Right ventricle myocardium superior (tissue), 1 donor: ENCODE measurements at places on chromosomes 5 and 9.

DNA sequence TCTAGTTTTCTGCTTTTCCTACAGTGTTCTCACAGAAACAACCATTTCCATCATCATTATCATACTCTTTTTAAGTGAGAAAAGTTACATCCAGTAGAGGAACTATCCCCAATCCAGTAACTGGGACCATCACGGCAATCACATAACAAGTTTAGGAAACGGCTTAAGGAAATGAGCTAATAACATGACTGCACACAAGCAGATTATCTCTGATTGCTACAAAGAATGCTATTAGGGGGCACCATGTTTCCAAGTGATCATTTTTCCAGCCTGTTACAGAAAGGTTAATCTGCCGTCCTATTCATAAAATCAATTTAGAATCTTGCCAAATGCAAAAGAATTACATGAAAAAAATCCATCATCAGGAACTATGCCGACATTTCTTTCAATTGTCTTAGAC lies 94.6 kb downstream of the EFNA5 start:
- no peak for DNase-seq

- no peak for DNase-seq
Observed at GRCh38 chr5:56270058-56270457, 36.9 kb upstream of the ANKRD55 start.

DNA sequence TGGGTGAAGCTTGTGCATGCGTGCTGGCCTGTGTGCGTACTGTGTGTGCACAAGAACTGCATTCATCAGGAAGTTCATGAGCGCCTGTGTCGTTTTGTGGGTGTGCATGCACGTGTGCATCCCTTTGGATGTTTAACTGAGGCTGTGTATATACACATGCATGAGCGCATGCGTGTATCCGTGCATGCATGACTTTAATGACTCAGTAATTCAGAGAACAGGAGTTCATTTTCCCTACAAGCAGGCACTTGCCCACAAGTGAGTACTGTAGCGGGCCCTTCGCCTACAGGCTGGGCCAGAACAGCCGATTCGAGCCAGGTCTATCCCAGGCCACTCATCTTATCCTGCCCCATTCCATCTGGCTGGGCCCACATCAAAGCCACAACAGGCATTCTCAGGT lies 29.8 kb downstream of the CORO2A start:
- DNase-seq: no peak

DNA sequence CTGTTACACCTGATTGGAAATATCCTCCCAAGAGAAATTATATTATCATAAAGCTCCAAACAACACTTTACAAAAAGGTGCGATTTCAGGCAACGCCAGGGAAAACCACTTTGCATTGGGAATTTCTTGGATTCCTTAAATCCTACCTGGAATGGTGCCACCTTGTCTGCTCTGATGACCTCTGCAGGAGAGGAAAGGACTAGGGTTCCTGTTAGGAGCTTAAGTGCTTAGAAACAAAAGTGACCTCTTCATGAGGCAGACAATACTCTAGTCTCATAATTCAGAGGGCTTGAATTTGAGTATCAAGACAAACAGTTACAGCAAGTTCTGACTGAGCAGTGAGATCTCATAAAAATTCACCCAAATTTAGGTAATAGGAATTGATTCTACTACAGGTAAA lies 33.9 kb upstream of the GLIS3 start:
- no peak for DNase-seq

- DNase-seq: no peak
Observed at GRCh38 chr9:128619127-128619526, 37.5 kb downstream of the DYNC2I2 start.

DNA sequence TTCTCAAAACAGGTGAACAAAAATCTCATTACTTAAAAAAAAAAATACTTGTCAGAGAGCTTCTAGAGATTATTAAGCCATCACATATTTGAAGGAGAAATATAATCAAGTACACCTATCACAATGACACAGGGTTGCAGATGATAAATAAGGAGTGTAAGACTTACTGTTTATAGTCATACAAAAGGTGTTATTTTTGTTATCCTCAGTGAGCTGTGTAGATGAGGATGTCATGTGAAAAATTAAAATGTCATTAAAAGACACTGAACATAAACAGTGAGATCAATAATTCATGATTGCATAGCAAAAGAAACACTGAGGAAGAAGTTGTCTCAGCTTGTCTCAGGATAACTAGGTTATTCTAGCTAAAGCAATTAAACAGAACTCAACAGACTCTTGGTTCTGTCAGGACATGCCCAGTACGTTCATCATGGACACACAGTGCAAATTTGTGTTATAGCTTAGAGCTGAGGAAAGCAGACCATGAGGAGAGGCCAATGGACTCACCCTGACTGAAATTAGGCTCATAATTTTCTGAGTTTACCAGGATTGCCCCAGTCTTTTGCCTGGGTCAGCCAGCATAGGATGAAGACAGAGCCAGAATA lies 1162.6 kb upstream of the C9orf72 start:
- no peak for DNase-seq

DNA sequence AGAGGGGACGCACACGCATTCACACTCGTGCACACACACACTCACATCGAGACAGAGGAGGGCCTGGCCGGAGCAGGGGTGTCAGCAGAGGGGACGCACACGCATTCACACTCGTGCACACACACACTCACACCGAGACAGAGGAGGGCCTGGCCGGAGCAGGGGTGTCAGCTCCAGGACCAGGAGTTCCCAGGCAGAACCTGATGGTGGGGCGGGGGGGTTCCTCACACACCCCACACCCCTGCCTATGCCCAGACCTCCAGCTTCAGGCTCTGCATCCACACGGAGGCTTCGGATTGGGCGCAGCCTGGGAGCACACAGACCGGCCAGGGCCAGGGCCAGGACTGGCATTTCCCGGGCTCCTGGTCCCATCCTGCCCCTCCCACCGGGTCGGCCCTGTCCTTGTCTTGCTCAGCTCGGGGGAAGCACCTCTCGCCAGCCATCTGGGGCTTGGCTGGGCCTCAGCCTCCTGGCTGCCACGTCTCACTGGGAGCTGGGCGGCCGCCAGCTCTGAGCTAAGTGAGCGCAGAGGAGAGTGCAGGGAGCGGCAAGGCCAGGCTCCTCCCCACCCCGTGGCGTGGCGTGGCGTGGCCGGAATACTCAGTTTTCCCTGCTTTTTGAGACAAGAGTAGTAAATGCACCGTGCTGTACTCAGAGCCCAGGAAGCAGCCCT lies 31.3 kb downstream of the ADAMTS2 start:
- peak; percentile 93 for DNase-seq

DNA sequence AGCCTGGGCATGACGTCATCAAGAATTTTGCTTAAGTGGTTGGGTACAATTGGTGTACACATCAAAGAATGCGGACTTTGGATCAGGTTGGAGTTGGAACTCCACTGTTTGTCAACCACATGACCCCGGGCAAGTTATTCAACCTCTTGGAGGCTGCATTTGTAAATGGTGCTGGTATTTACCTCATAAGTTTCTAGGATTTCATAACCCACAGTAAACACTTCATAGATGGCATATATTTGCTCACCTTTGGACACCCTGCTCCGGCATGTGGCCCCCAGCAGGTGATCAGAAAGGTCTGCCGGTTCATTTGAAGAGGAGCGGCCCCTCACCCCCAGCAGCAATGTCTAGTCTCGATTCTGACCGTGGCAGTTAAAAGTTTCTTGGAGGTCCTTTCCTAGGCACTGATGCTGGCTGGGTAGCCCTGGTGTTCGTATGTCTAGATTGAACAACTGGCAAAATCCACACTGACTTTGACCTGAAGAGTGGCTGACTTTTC lies 60.6 kb downstream of the IL6ST start:
- DNase-seq: no peak

DNA sequence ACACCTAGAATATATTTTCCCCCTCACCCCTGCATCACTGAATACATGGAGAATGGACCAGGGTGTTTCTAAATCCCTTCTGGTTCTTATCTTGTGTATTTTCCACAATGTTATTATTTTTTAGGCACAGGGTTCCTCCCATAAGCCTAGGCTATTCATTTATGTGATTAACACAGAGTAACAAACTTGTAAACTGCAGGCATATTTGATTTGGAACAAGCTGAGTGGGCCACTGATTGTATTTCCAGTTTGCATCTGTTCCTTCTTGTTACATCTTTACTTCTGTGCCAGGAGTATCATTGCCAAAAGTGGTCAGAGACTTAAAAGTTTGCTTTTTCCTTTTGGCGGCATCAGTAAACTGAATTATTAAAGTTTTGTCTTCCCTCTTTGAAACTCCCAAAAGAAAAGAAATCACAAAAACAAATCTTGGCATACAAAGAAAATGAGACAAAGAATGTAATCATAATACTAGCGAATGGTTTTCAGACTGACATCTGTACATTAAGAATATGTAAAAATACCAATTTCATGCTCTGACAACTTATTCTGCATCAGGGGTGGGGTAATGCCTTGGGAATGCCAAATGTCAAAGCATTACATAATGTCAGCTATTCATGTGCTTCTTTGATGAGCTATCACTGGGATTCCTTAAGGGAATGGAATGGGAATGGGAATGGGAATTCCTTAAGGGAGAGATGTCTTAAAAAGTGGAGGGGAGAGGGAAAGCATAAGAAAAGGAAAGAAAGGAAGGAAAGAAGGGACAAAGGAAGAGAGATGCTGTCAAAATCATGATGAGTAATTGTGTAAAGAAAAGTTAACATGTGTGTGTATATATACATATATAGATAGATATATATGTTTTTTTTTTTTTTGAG lies 22.2 kb upstream of the PAX5 start:
- DNase-seq: no peak

DNA sequence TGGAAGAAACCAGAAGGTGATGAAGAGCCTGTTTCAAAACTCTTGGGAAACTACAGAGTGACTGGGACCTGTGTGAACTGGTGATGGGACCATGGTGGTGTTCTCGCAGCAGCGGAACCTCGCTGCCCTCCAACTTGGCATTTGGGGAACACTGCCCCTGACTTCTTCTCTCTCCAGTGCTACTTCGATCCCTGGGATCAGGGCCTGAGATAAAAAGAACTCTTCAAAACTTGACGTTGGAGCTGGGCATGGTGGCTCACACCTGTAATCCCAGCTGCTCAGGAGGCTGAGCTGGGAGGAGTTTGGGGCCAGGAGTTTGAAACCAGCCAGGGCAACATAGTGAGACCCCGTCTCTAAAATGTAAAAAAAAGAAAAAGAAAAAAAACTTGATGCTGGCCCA lies 18.1 kb downstream of the PITX1 start:
- DNase-seq: peak; percentile 8

- no peak for DNase-seq
Observed at GRCh38 chr9:108099854-108100253, 610.3 kb upstream of the KLF4 start.

- no peak for DNase-seq
Observed at GRCh38 chr5:175037820-175038219, 313.4 kb downstream of the MSX2 start.

DNA sequence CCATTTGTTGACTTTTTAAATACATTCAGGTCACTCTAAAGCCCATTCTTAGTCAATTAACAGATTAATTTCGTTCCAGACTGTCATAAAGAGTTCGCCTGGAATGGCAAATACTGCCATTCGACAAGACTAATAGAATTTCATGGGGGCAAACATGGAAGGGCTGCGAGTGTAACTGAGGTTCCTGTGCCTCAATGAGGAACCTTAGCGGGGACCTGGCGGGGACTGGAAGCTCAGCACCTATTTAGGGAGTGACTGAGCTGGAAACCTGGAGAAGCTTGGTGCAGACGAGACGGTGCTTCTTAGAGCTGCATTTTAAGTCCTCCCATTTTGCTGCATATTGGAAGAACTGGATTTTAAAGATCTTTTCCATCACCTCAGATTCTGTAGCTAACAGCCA lies 3.4 kb downstream of the VCAN start:
- no peak for DNase-seq

DNA sequence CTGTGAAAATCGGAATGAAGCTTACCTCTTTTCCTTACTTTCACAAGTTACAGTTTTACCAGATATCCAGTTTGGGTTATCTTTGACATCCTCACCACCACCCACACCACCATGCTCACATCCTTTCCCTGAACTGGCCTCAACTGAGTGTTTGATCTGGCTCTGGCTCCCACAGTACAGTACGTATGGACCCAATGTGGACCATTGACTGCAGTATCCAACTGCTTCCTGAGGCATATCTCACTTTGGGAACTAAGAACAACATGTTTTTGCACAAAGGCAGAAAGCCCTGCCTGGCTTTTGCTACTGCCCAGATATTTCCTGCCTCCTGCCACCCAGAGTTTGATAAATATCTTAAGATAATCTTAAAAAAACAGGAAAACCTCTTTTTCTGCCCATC lies 1232.0 kb upstream of the CDH18 start:
- no peak for DNase-seq

DNA sequence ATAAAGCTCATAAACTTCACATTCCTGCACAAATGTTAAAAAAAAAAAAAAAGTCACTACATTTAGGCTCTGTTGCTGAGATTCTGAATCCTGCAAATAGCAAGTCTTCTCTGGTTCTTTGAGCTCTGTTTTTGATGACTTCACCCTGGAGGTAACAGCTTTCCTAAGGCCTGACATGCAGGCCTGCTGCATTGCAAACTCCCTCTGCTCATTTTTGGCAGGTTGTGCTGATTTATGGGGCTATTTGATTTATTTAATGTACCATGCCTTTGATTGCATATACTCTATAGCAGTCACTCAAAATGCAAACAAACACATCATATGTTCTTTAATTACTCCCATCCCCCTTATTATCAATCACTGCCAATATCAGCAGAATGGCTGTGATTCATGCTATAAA lies 416.1 kb upstream of the IZUMO3 start:
- DNase-seq: no peak

DNA sequence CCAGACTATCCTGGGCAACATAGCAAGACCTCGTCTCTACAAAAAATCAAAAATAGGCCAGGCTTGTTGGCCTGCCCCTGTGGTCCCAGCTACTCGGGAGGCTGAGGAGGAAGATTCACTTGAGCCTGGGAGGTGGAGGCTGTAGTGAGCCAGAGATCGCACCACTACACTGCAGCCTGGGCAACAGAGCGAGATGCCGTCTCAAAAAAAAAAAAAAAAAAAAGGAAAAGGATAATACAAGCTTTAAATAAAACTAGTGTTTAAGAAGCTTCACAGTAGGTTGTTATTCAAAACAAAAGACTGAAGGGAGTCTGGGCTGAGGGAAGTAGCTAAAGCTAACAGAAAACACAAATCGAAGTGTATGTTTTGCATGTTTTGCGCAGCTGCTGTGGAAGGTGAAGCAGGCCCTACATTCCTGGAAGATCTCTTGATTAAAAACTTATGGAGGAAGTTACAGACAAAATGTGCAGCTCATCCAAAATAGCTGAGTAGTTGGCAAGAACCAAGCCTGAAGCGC lies 581 bp upstream of the C9orf40 start:
- DNase-seq: no peak

DNA sequence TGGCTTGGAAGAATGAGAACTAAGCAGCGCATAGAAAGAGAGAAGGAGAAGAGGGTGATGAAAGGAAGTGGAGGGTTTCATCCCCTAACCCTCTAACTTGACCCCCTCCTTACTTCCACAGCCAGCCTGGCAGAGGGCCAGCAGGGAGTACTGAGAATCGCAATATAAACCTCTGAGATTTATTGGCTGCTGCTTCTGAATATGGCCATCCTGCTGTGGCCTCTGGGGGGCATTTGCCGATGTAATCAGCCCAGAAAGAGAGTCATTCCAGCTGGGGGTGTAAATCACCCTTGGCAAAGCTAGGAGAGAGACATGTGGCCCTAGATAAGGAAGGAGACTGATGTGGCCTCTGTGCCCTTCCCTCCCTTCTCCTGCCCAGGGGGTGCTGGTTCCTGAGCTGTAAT lies 960 bp upstream of the GFRA3 start:
- no peak for DNase-seq
